ENCODE measurements at places on chromosomes 5 and 9.
A peak's percentile ranks its signal among the peaks of the same experiment; 100 is the strongest.

DNA sequence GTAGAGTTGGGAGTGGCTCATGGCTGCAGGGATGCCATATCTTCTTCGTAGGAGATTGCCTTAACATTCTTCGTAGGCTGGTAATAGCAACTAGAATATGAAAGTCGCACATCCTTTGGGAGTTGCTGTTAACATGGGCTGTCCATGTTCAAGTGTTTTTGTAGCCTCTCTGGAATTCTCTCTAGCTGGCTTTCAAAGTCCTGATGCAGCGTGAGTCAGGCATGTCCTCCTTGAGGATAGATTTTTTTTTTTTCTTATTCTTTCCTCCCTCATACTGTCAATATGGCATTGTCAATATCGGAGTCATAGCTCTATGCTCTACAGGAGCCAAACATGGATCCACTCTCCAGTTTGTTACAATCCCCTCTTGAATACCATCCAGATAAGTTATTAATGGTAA, 494.8 kb upstream of the WWC1 start:
- no peak for DNase-seq

DNA sequence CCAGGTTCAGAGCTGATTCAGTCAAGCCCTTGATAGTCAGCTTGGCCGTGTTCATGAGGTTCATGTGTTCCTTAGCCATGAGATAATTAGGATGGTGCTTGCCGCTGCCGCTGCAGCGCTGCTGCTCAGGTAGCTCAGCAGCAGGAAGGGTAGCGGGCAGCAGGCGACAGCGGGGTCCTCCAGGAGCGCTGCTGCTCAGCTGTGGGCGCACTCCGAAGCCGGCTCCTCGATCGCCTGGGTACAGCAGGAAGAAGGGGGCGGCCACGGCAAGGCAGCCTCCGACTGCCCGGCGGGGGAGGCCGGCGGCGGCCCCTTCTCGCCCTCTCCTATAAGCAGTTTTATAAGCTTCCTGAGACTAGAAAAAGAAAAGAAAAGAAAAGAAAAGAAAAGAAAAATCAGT, 1253.6 kb downstream of the EFNA5 start:
- DNase-seq: no peak

- no peak for DNase-seq
Measured at GRCh38 chr5:124315741-124316415, 430.6 kb downstream of the ZNF608 start.

GRCh38 chr5:59656351-59657254, 236.9 kb downstream of the PDE4D start:
- no peak for DNase-seq

- DNase-seq: no peak
Measured at GRCh38 chr9:19597176-19597575, 188.4 kb downstream of the ACER2 start.

DNA sequence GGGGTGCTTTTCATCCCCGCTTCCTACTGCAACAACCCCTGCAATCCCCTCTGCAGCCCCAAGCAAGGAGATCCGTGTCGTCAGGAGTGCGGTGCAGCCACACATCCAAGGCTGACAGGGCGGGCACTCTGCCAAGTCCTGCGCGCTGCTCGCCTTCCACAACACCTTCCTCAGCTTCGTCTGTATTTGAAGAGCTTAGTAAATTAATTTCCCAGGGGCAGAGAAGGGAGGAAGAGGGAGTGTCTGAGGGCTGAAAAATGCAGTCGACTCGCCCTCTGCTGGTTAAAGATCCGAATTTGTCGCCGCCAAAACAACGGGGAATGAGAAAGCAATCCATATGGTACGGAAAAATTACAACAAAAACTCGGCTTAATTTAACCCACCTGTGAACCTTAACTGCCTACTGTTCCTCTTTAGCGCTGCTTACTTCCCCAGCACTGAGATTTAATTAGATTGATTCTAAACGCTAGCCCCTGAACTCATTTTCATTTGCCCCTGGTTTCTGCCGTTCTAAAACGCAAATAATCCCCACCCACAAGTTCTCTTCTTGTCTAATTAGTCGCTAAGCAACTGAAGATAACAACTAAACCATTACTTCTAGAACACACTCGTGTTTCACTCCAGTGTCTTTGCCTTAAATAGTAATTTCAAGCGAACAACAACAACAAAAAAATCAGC, 10.9 kb upstream of the PCDHB1 start:
- DNase-seq: peak; percentile 95

Data from DMS53 (cell line).